Heart left ventricle (tissue), 16 donors: ENCODE measurements at places on chromosomes 5 and 9. TPM values are rescaled to one million over a fixed set of nuclear protein-coding genes. Genes with fewer than 3 reads are reported as not detected.

DNA sequence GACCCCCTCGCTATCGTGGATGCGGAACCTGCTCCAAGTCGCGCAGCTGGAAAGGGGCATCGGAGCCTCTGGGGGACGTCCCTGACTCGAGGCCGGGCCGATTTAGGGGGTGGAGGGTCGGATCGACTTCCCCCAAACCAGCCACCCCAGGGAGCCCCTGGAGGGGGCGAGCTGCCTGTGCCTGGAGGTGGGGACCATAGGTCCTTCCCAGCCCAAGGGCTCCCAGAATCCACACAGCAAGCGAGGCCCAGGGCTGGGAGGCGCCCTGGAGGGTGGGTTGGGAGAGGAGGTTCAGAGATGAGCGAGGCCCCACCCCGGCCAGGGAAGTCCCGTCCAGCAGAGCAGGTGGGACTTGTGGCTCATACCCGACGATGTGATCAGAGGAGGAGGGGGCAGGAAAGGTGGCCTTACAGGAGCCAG, 147.6 kb downstream of the GAPVD1 start:
- H3K36me3 ChIP-seq: no peaks in the 10 kb centered on the region
- DNase-seq: no peak
- H3K27me3 ChIP-seq: no peaks in the 10 kb centered on the region
- H3K27ac ChIP-seq: no peak overlapping the region
- H3K4me3 ChIP-seq: no peak overlapping the region

GRCh38 chr9:73121375-73121935, 30.2 kb upstream of the ANXA1 start:
- no peak for DNase-seq
- H3K4me3 ChIP-seq: no peak overlapping the region
- no peaks in the 10 kb centered on the region for H3K36me3 ChIP-seq
- H3K27ac ChIP-seq: no peak overlapping the region
- no peaks in the 10 kb centered on the region for H3K27me3 ChIP-seq

- no peak overlapping the region for H3K4me3 ChIP-seq
- H3K4me1 ChIP-seq: no peaks in the 10 kb centered on the region
- H3K27me3 ChIP-seq: no peaks in the 10 kb centered on the region
- no peak overlapping the region for H3K27ac ChIP-seq
Measured at GRCh38 chr5:75614176-75614575, 2.9 kb downstream of the ANKDD1B start.

DNA sequence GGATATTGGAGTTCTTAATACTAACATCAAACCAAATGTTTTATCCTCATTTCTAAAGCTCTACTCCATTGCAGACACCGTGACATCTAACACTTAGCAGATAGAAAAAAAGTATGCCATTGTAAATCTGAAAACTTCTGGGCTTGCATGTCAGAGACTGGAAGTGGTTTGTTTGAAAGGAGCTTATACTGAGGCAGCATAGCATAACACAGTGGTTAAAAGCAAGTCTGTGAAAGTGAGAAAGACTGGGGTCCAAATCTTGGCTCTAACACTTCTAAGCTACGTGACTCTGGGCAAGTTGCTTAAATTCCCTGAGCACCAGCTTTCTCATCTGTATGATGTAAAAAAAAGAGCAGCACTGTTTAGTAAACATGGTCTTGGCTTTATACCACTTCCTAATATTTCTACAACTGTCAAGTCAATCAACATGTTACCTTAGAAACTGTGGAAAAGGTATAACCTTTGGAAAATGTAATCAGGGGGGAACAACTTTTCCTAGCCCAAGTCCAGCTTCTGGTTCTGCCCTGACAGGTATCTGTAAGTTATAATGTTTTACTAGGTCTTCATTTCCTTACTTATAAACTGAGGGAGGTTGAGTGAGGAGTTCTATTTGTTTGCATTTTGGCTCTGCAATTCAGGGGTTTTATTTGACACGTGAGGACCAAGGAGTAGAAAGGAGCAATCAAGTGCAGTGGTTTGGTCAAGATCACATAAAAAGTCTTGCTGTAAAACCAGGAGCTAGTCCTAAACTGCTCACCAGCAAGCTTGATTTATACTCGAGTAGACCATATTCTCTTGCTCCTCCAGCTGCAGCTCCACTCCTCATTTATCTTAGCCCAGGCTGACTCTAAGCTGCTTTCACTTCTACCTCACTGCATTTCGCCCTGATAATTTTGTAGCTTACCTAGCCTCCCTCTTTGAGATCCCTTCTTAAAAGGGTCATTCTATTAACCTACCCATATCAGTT, 541.0 kb downstream of the RAB3C start:
- H3K4me3 ChIP-seq: no peak overlapping the region
- no peaks in the 10 kb centered on the region for H3K27me3 ChIP-seq
- peak overlapping the region; percentile 91 for H3K27ac ChIP-seq
- no peak for DNase-seq
- peaks cover 39% of the 10 kb centered on the region for H3K4me1 ChIP-seq
- no peaks in the 10 kb centered on the region for H3K36me3 ChIP-seq

DNA sequence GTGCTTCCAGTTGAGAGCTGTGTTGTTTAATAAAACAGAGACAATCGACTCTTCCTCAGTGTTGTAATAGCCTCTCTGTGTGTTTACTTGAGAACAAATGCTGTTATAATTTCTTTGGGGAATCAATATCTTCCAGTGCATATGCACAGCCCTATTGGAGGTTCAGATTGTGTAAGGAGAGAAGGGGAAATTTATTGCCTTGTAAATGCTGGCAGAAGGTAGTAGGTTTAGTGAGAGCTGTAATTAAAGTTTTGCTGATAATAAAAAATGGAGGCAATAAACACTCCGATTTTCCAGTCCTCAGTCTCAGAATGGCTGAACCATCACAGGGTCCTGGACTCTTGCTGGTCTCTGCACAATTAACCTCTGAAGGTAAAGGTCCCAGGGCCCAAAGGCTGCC, 128.3 kb downstream of the C5orf15 start:
- H3K27me3 ChIP-seq: no peaks in the 10 kb centered on the region
- H3K27ac ChIP-seq: no peak overlapping the region
- no peaks in the 10 kb centered on the region for H3K36me3 ChIP-seq
- DNase-seq: no peak
- no peaks in the 10 kb centered on the region for H3K4me1 ChIP-seq

The IGIP gene
- 10.2 TPM for total RNA-seq

DNA sequence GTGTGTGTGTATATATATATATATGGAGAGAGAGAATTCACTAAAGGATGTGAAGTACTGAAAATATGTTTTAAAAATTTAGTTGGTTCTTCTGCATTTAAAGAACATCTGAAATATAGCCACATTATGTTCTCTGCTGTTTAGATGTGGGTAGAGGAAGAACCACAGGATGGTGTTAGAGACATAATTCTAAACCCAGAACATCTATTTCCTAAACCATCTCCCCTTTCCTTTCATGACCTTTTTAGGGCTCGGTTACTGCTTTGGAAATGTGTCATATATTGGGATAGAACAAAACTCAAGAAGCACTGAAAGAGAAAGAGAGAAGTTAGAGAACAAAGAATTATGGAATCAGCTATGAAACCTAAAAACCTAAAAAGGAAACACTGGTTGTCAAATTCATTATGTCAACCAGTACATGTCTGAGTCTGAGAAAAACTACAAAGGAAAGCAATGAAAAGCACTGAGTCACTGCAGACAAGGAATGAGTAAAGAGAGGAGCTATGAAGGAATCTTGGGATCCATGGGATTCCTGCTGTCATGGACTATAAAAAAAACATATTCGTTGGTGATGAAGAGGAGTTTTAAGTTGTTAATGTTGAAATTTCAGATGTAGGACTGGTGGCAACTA, 28.4 kb downstream of the SLC12A2 start:
- no peaks in the 10 kb centered on the region for H3K4me1 ChIP-seq
- no peak overlapping the region for H3K27ac ChIP-seq
- H3K27me3 ChIP-seq: no peaks in the 10 kb centered on the region
- H3K4me3 ChIP-seq: no peak overlapping the region
- DNase-seq: no peak
- H3K36me3 ChIP-seq: peaks cover 43% of the 10 kb centered on the region

DNA sequence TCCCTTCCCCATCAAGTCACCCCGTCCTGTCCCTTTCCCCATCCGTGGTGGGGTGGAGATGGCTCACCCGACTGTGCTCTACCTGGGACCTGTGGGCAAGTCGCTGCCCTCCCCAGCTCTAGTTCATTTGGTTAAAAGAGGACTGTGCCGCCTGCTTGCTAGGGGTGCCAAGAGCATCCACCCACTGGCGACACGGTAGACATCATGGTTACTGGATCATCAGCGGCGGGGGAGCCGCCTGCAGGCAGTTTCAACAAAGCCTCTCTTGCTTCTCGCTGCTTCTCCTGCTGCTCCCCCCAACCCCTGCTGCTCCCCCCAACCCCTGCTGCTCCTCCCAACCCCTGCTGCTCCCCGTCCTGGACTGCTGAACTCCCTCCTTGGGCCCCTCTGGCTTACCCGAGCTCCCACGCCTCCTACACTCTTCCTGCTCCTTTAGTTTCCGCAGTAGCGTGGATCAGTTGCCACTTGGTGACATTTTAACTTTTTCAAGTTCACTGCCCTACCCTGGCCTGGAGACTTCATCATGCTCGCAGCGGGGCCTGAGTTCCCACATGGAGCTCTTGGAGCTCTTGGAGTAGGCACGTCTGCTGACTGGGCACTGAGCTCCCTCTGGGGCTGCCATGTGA, 22.0 kb upstream of the SCGB3A1 start:
- no peaks in the 10 kb centered on the region for H3K4me1 ChIP-seq
- H3K27me3 ChIP-seq: no peaks in the 10 kb centered on the region
- no peak overlapping the region for H3K4me3 ChIP-seq
- H3K36me3 ChIP-seq: peaks cover 7% of the 10 kb centered on the region

- no peak overlapping the region for H3K4me3 ChIP-seq
- no peaks in the 10 kb centered on the region for H3K36me3 ChIP-seq
- no peaks in the 10 kb centered on the region for H3K27me3 ChIP-seq
- no peak overlapping the region for H3K27ac ChIP-seq
- no peaks in the 10 kb centered on the region for H3K4me1 ChIP-seq
Measured at GRCh38 chr9:26462213-26462612, 430.4 kb downstream of the CAAP1 start.
